ENCODE measurements at places on chromosomes 3 and 15.

DNA sequence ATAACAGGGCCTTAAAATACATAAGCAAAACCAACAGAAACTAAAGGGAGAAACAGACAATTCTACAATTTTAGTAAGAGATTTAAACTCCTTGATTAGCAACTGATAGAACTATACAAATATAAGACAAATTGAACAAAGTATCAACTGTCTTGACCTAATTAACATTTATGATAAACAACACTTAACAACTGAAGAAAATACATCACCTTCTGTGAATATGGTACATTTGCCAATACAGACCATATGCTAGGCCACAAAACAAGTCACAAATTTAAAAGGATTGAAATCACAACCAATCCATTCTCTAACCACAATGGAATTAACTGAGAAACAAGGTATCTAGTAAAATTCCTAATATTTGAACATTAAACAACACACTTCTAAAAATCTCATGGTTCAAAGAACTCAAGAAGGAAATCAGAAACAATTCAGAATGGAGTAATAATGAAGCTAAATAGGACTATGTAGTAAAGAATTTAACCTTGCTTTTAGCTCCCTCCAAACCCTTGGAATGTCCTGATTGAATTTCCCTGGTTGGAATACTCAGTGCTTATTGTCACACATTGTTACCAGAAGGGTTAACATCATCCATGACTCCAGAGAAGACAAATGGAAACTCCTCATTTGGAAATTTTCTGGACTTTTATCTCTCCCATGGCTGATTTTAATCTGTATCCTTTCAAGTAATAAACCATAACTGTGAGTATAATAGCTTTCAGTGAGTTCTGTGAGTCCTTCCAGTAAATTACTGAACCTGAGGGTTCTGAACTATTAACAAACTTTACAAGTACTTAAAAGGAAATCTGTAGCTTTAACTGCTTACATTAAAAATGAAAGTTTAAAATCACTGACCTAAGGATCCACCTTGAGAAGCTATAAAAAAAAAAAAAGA lies 88.8 kb downstream of the DLG1 start:
- DNase-seq: no peak

DNA sequence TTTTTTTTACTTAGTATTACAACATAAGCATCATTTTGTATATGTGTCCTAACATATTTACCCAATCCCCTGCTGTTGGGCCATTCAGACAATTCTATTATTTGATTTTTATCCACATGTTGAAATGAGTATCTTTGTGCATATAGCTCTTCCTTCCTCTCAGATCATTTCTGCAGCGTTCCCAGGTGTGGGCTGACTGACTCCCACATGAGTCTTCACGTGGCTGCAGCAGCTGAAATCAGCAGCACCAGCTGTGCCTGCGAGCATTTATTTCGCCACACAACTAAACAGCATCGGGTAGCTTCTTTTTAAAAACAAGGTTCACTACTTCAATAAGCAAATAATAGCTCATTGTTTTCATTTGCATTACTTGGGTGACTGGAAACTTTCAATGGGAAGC lies 44.5 kb upstream of the PDE8A start:
- no peak for DNase-seq

DNA sequence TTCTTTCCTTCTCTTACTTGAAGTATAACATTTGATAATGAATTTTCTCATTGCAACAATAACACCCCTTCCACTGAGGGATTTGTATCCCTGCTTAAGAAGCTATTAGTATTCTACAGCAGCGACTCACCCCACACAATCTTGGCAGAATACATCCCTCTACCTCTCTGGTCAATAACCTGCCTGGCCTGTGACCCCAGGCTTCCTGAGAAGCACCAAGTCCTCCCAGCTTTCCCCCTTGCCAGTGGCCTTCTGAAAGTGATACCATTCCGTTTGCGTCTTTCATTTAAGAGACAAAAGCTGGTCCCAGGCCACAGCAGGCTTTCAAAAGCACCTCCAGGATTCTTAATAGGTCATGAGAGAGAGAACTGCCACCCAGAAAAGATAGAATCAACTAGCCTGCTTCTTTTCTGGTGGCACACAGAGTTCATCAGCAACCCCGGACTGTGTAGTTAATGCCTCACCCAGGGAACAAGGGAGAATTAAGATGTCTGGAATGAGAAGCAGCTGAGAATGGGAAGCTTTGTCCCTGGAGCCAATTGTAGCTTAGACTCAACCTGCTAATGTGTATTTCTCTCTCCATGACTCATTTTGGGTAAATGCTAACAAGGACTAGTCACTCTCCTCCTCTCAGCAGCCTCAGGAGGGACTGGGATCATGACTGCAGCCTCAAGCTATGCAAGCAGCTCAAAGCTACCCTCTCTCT lies 101.0 kb upstream of the CPNE4 start:
- DNase-seq: no peak

GRCh38 chr15:43702701-43703424 lies 9.2 kb downstream of the CKMT1A start:
- DNase-seq: no peak

Measured in activated CD8-positive, alpha-beta memory T cell treated with anti-CD3 and anti-CD28 coated beads for 24 hours (primary cell).